ENCODE measurements at places on chromosomes 5 and 9. TPM values are rescaled to one million over a fixed set of nuclear protein-coding genes. Genes with fewer than 3 reads are reported as not detected.

The PCDHGA3 gene
- not detected for total RNA-seq

The PSAT1 gene
- total RNA-seq = 158 TPM

The EMB gene
- 5.5 TPM for total RNA-seq

The RNF183 gene
- not detected for total RNA-seq

The CCDC183 gene
- 0.15 TPM for total RNA-seq

The SURF4 gene
- 202 TPM for total RNA-seq

The PCDHB4 gene
- total RNA-seq = 0.11 TPM

The SLC1A1 gene
- total RNA-seq = 0.79 TPM

Data from A549 treated with GW870086 at 1 μM for 4 hours (cell line).